AG04449 (cell line): ENCODE measurements at places on chromosomes 1 and 21.

DNA sequence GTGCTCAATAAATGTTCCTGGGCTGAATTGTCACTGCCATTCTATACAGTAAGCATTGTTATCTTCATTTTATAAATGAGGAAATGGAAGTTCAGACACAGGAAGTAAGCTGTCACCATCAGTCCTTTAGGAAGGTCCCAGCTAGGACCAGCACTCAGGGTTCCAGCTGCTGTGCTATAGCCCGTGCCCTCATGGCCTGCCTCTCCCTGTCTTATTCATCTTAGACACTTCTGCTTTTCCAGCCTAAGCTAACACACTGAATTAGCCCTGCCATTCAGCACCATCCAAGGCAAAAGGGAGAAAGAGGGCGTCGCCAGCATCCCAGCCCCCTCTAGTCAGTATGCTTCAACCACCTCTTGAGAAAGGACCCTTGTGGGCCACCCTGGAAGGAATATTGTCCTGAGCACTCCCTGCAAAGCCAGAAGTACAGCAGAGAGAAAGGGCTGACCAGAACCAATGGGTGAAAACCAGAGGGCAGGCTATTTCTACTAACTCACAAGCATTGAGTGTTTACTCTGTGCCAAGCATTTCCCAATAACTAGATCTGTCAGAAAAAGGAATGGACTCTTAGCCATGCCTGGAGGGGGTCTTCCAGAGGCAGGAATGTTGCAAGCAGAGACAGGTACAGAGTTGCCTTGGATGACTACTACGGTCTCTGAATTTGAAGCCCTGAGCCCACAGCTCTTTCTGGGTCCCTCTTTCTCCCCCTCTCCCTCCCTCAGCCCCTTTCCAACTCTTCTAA is 77.9 kb upstream of the NFIA start:
- no peak for DNase-seq

- DNase-seq = no peak
Observed at GRCh38 chr1:153490272-153491051, 30.0 kb upstream of the S100A7 start.

GRCh38 chr1:17697458-17697857 is 57.7 kb upstream of the ACTL8 start:
- no peak for DNase-seq

GRCh38 chr1:6505367-6506209 is 14.1 kb upstream of the PLEKHG5 start:
- DNase-seq = no peak

DNA sequence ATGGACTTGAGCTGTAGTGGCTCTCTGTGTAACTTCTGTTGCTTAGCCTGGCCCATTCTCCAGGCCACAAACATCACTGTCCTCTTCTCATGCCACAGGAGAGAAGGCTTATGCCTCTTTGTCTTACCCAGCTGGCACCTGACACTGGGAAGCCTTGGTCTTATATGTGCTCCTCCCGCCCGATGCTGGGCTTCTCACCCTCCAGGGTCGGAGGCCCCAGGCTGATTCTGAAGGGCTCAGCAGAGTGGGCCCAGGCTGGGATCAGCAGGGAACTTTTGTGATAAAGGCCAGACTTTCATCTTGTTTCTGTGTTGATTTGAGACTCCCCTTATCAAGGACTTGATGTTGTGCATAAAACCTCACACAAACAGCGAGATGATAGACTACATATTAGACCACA is 29.8 kb downstream of the TRPM2 start:
- DNase-seq = no peak

DNA sequence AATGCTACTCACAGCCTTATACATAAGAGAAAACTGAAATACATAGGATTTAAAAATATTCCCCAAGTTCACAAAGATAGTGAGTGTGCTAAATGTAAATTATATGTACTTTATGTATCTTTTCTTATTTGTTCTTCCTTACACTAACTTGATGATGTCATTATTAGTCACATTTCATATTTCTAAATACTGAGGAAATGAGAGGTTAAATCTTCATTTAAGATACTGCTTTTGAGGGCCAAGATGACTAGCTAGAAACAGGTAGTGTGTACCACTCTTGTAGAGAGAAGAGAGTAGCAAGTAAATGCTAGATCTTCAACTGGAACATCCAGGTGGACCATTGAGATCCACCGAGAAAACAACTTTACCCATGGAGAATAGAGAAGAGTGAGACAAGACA is 29.8 kb downstream of the PYHIN1 start:
- DNase-seq = no peak

DNA sequence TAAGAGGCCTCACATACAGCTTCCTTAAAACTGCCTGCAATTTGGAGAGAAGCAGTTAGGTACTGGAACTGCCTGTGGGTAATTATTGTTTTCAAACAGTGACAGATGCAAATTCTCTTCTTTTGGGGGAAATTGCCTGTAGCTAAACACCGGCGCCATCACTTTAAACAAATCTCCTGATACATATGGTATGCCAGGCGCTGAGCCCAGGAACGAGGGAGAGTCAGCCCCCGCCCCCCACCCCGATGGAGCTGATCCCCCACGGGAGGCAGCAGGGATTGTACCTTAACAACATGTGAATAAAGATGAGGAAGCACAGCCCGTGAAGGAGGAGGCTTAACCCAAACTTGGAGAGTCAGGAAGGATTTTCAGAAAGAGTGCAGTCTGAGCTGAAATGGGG is 7.1 kb downstream of the TMEM51 start:
- DNase-seq = no peak

- DNase-seq = no peak
Observed at GRCh38 chr1:88150330-88150729, 533.7 kb upstream of the PKN2 start.

DNA sequence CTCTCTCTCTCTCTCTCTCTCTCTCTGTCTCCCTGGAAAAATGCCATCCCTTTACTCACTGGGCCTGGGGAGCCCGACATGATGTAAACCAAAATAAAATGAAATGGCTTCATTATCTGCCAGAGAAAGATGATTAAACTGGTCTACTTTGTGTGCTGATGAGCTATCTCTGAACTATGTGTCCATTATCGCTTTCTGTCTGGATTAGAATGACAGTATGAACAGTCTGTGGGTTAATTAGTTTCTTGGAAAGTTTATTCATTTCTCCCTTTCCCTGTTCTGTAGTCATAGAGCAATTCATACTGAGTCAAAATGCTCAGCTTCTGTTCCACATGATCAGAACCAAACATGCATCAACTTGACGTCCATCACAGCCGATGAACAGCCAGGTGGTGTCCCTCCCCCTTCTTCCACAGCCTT is 72.4 kb upstream of the KCND3 start:
- DNase-seq = no peak

DNA sequence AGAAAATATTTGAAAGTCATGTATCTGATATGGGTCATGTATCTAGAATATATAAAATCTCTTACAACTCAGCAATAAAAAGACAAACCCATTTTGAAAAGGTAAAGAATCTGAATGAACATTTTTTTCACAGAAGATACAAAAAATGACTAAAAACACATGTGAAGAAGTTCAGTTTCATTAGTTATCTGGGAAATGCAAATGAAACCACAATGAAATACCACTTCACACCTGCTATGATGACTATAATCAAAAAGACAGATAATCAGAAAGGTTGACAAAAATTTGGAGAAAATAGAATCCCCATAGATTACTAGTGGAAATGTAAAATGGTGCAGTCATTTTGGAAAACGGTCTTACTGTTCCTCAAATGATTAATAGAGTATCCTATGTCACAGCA is 631.0 kb downstream of the MRPL39 start:
- no peak for DNase-seq

- DNase-seq = peak; percentile 0
Observed at GRCh38 chr1:190320952-190321351, 156.7 kb downstream of the BRINP3 start.

GRCh38 chr1:203040513-203041275 is 14.4 kb downstream of the PPFIA4 start:
- no peak for DNase-seq

DNA sequence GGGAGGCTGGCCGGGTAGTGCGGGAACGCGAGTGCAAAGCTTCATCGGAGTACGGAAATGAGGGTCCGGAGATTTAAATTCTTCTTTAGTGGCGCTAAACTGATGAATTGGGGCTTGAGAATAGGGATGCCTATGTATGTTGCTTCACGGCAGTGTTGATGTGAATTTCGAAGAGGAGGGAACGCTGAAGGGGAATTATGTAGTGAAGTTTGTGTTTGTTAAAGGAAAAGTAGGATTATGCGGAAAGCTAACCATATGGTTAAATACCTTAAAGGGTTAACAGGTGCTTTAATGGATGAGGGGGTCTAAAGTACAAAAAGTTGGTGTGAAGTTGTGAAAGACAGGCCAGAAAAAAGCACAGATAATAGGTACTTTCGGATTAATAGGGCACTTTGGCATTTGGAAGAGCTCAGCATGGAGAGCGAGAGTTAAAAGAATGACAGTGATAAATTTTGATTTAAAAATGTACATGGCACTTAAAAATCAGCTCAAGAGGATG is 1.4 kb downstream of the HS2ST1 start:
- no peak for DNase-seq

GRCh38 chr1:27668121-27668807 is 3.7 kb downstream of the IFI6 start:
- no peak for DNase-seq
